ENCODE measurements at places on chromosomes 16 and 17.

DNA sequence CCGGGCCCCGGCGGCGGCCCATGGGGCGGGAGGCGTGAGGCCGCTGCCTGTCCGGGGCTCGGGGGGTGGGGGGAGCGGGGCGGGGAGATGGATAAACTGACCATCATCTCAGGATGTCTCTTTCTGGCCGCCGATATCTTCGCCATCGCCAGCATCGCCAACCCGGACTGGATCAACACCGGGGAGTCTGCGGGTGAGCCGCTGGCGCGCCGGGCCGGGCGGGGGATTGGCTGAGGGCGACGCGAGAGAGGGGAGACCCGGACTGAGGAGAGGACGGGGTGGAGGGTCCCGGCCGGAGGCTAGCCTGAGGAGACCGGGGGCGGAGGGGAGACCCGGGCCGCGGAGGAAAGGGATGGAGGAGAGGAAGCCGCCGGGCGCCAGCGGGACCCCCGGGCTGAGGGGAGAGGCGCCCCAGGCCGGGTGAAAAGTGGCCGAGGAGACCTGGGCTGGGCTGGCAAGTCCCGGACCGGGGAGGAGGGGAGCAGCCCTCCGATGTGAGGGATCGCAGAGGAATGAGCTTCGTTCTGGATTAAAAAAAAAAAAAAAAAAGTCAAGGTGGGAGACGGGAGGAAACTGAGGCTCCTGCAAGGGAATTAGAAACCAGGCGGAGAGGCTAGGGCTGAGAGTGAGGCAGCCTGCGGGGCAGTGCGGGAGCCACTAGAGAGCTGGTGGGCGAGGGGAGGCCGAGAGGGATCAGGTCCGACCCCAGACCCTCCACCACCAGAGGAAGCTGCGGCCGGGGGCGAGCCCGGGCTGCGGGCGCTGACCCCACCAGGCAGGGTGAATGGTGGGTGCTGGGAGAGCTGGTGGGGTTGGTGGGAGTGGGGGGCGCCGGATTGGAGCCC is 526 bp downstream of the MOSMO start:
- peak; percentile 53 for DNase-seq

DNA sequence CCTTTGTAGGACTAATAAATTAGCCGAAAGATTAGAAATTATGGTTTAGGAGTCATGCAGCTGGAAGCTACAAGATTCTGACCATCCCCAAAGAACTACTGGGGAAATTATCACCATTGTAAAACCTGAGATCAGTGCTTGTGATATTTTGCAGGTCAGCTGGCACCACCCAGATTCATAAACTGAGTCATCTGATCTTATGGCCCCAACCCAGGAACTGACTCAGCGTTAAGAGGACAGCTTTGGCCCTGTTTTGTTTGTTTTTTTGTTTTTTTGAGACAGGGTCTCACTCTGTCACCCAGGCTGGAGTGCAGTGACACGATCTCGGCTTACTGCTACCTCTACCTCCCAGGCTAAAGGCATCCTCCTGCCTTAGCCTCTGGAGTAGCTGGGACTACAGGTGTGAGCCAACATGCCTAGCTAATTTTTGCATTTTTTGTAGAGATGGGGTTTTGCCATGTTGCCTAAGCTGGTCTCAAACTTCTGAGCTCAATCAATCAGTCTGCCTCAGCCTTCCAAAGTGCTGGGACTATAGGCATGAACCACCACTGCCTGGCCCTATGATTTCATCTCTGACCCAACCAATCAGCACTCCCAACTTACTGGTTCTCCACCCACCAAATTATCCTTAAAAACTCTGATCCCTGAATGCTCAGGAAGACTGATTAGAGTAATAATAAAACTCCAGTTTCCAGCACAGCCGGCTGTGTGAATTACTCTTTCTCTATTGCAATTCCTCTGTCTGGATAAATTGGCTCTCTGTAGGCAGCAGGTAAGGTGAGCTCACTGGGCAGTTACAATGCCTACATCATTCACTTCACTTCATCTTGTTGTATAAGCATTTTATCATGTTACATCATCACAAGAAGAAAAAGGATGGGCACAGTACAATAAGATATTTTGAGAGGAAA is 79.4 kb upstream of the KSR1 start:
- no peak for DNase-seq

DNA sequence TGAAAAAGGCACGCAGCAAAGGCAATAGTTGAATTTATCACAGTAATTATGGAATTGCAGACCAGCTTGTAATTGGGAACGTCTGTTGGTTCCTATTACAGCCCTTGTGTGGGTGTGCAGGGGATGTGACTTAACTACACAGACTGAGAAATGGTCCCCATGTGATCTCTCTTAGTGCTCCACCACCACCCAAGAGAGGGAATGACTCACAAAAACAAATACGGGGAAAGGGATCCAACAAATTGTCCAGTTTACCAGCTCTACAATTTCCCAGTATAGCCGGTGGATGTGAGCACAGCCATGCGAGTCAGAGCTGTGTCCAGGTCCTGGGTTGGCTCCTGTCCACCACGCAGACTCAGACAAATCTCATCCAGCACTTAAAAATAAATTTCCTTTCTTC is 337.9 kb downstream of the GRIN2A start:
- no peak for DNase-seq

- DNase-seq: no peak
These were observed 7.0 kb upstream of the SPATA2L start for GRCh38 chr16:89708481-89708931.

DNA sequence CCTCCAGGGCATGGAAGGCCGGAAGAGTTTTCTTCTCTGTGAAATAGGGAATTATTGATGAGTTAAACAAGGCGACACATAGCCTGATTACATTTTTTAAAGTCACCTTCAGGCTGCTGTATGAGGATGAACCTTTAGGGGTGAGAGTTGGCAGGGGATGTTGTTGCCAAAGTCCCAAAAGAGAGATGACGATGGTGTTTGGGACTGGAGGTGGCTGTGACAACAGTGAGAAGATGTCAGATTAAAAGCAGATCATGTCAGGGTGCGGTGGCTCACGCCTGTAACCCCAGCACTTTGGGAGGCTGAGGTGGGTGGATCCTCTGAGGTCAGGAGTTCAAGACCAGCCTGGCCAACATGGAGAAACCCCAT is 16.8 kb upstream of the ASGR2 start:
- DNase-seq: no peak
